ENCODE measurements at places on chromosomes 16 and 17.

GRCh38 chr17:69819316-69820087, 255.5 kb upstream of the KCNJ16 start:
- no peak for DNase-seq

GRCh38 chr16:85995541-85996423, 96.8 kb downstream of the IRF8 start:
- DNase-seq = no peak

DNA sequence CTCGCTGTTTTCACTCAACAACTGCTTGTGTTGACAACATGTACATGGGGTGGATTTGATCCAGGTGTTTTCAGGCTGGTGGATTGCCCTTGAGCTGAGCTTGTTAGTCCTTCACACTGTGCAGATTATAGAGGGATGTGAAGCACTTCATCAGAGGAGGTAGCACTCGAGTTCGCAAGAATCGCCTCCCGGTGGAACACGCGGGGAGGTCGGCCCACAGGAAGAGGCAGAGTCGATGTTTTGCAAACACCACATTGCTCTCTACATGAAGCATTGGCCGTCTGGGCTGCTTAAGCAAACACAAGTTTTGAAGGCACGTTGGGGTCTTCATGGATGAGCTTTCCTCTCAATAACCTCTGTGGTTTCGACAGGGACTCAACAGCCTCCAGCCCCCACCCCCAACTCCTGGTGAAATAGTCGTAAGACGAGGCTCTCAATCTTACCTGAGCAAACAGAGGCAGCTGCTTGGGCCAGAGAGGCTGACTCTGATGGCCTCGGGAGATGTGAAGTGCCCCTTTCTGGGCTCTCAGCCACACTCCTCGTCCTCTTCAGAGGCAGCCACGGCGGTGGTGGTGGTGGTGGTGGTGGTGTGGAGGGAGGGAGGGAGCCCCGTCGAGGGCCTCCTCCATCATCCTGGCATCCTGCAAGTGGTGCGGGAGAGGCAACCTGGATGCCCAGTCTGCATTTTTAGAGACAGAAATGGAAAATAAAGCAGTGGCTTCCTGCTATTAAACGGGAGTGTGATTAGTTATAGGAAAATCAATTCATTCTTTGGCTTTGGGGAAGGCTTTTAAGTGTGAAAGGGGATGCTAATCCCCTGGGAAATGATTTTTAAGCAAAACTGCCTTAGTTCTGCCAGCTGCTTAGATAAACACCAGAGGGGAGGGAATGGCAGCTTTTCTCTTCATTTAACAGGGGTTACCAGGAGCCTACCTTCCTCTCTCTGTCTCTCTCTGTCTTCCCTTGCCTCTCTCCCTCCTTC, 552.5 kb upstream of the EEF2KMT start:
- DNase-seq = no peak

DNA sequence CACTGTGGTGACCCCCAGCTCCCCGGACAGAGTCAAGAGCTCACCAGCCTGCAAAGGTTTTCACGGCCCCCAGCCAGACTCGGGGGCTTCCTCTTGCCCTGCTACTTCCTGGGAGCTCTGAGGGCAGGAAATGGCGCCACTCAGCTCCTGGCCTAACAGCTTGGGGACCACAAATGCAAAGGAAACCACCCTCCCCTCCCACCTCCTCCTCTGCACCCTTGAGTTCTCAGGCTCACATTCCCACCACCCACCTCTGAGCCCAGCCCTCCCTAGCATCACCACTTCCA, 375 bp upstream of the SPN start:
- no peak for DNase-seq

DNA sequence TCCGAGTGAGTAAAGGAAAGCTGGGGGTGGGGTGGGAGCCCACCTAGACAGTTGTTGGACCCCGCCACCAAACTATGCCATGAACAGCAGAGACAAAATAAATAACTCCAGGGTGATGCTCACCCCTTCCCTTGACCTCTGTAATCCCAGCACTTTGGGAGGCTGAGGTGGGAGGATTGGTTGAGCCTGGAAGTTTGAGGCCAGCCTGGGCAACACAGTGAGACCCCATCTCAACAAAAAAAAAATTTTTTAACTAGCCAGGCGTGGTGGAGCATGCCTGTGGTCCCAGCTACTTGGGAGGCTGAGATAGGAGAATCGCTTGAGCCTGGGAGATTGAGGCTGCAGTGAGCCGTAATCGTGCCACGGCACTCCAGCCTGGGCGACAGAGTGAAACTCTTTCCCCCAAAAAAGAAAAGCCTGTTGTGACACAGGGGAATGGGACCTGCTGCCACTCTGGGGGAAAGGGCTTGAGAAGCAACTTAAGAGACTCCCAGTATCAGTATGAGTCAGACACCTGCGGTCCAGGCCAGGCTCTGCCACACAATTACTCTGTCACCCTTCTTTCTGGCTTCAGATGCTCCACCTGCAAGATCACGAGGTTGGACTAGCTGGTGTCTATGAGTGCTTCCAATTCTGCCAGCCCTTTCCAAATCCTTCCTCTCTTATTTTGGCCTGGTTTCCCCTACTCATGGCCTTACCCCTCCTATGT, 5.0 kb downstream of the SGCA start:
- no peak for DNase-seq

GRCh38 chr17:29214215-29215146, 32.2 kb upstream of the CRYBA1 start:
- DNase-seq = no peak

DNA sequence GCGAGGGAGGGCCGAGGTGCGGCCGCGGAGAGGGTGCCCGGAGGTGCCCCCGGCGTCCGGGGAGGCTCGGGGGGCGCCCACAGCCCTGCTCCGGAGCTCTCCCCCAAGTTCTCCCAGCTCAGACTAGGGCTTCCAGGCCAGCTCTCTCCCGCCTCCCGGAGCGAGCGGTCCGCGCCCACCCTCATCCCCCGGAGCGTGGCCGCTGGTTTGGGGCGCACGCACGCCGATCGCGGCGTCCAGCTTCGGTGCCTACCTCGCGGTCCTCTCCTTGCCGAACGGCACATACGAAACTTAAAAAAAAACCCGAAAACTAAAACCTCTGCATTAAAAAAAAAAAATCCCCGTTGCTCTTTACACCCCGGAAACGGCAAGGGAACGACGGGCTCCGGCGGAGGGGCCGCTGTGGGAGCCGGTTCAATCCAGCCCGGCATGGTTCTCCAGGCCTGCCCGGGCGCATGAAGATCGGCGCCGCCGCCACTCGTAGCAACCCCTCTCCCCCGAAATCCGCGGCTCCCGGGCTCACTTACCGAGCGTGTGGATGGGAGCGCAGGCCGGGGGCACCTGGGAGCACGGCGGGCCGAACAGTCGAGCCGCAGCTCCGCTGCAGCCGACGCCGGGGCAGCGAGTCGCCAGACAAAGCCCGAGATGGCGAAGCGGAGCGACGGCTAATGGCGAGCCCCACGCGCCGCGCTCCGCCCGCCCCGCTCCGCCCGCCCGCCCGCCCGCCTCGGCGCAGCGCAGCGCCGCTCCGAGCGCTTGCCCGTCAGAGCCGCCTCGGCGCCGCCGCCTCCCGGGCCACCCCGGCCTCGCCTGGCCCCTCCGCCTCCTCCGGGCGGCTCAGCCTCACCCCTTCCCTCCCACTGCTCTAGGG, 973 bp upstream of the UBTF start:
- DNase-seq = peak; percentile 56

Measured in activated naive CD4-positive, alpha-beta T cell (primary cell).